ENCODE measurements at places on chromosomes 4 and X.

DNA sequence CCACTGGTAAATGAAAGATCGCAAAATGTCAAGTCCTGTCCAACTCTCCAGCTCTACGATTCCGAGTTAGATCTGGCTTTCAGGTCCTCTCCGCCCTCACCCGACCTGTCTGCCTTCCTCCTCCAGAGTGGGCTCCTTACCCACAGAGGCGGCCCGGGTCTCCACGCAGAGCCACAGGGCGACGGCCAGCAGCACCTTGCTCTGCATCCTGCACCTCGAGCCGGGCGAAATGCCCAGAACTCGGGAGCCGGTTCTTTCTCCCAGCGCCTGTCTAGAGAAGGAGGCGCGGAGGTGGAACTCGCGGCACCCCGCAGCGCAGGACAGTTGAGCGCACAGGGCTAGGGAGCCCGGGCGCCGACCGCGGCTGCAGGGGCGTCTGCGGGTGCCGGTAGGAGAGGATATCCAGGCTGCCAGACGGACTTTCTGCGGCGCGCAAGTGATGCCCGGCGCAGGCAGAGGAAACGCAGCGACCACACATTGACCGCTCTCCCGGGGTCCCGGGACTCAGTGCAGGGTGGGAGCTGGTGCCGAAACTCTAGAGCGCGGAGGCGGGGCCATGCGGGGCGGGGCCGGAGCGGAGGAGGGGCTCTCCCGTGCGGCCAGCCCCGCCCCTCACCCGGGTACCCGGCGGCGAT lies at the start of gene KDR:
Gene KDR, minus strand, starts transcription at position 509 of the 635 bp plus-strand sequence. Its CDS starts 302 bp downstream, at position 207.
- no peak for DNase-seq

GRCh38 chr4:25235401-25235800 lies 1.6 kb downstream of the PI4K2B start:
- no peak for DNase-seq

- no peak for DNase-seq
Observed at GRCh38 chr4:124025428-124025827, 628.8 kb downstream of the SPRY1 start.

GRCh38 chrX:65948103-65948502 lies 91.8 kb downstream of the VSIG4 start:
- no peak for DNase-seq
